ENCODE measurements at places on chromosomes 4 and X. TPM values are rescaled to one million over a fixed set of nuclear protein-coding genes. Genes with fewer than 3 reads are reported as not detected.

CITED1 gene
- total RNA-seq: not detected

STK32B gene
- not detected for total RNA-seq

ARHGAP36 gene
- not detected for total RNA-seq

WAS gene
- total RNA-seq: 96.8 TPM

KIT gene
- 1.2 TPM for total RNA-seq

DNA sequence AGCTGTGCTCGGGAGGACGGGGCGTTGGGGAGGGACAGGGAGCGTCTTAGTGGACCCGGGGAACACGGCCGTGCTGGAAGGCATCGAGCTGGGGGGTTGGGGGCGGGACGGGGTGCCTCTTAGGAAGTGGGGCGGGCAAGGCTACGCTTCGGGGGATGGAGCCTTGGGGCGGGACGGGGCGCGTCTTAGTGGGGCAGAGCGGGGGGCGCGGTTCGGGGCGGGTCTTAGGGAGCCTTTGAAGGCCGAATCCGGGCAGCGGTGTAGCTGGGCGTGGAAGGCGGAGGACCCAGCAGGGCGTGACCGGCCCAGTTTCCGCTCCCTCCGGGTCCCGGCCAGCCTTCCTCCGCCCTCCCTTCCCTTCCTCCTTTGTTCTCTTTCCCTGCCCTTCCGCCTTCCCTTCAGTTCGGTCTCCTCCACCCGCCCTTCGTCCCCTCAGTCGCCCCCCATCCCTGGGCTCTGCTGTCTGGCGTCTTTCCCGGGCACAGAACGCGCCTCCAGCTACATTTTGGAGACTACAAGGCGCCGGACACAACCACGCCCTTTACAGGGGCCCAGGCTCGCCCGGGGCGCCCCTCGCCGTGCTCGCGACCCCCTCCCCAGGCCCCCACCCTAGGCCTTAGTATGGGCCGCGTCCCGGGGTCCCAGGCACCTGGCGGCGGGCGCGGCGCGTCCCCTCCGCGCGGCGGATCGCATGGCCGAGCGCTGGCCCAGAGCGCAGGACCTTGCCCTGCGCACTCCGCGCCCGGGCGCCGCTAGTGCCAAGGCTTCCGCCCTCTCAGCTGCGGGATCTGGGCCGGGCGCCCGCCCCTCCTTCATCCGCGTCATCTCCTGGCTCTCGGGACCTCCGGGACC lies at the start of gene ARSD:
Gene ARSD, minus strand, starts transcription at position 757 of the 852 bp plus-strand sequence. Its CDS starts 64 bp downstream, at position 693.
- H3K27ac ChIP-seq: no peak within 1 kb of the TSS
- H3K36me3 ChIP-seq: no peaks in the 10 kb centered on the region
- H3K4me1 ChIP-seq: peaks cover 4% of the 10 kb centered on the region
- H3K27me3 ChIP-seq: no peaks in the 10 kb centered on the region

DNA sequence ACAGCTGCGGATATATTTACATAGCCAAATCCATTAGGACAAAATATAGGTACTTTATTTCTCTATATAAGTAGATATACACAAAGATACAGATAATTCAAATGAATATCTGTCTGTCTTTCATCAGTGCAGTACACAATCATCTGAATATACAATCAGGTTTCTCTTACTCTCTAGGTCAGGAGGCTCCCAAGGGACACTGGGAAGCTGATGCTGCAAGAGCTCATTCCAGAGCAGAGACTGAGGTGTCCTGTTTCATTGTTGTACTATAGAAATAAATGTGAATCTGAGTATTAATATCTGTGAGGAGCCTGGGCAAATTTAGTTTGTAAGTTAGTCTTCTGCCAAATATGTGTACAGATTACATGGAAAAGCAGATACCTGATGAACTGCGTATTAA lies 4.2 kb downstream of the TLL1 start:
- H3K4me1 ChIP-seq: no peaks in the 10 kb centered on the region
- H3K27me3 ChIP-seq: peaks cover 35% of the 10 kb centered on the region
- no peaks in the 10 kb centered on the region for H3K36me3 ChIP-seq
- no peak overlapping the region for H3K4me3 ChIP-seq
- no peak for ATAC-seq
- H3K27ac ChIP-seq: no peak overlapping the region

GRCh38 chr4:168384437-168385141 lies 66.0 kb upstream of the DDX60 start:
- no peak overlapping the region for H3K27ac ChIP-seq
- no peaks in the 10 kb centered on the region for H3K27me3 ChIP-seq
- peaks cover 86% of the 10 kb centered on the region for H3K36me3 ChIP-seq
- no peak for ATAC-seq

DNA sequence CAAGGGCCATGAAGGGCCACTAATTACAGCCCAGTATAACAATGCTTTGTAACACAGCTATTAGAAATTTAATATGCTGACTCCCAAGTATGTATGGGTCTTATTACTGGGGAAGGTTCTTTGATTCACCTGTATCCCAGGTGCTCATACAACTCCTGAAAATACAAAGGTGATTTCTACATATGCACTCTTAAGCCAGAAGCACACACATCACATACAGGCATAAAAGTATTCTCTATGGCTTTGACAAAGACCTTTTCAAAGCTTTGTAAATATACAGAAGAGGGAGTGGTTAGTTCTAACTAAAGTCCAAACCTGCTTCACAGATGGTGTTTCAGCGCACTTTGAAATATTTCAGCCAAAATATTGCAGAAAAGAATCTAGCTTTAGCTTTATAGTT lies 191.5 kb downstream of the SNCA start:
- H3K27ac ChIP-seq: no peak overlapping the region
- H3K4me3 ChIP-seq: no peak overlapping the region
- H3K27me3 ChIP-seq: peaks cover 9% of the 10 kb centered on the region
- no peaks in the 10 kb centered on the region for H3K4me1 ChIP-seq

DNA sequence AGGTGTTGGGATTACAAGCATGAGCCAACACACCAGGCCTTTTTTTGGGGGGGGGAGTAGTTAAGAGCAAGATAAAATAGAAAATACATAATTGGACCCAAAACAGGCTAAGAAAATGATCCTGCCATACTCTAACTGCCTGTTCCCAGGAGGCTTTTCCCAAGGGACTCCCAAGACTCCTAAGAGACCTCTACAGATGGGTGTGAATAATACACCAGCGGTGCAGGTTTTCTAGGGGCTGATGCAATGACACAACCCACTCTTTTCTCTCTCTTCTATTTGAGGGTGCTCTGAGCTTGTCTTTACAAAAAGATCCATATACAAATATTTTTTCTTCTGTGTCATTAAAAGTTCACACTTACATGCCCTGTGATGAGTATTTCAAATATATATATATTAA lies 116.9 kb downstream of the RASL11B start:
- no peaks in the 10 kb centered on the region for H3K36me3 ChIP-seq
- no peaks in the 10 kb centered on the region for H3K4me1 ChIP-seq
- no peak overlapping the region for H3K27ac ChIP-seq
- ATAC-seq: no peak
- H3K27me3 ChIP-seq: no peaks in the 10 kb centered on the region

Measured in activated T-helper 17 cell treated with anti-CD3 and anti-CD28 coated beads, Interleukin-2, amount 50 U/mL, for 72 hours (primary cell).